ENCODE measurements at places on chromosomes 5 and 9.

DNA sequence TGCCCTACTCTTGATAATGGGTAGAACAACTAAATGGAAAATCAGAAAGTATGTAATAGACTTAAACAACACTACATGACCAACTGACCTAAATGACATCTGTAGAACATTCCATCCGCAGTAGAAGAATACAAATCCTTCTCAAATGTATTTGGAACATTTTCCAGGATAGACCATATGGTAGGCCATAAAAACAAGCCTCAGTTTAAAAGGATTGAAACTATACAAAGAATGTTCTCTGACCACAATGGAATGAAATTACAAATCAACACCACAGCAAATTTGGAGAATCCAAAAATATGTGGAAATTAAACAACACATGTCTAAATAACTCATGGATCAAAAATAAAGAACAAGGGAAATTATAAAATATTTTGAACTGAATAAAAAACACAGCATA, 189.2 kb downstream of the NDUFS4 start:
- no peak for DNase-seq

GRCh38 chr9:127161081-127161624, 38.7 kb upstream of the ANGPTL2 start:
- no peak for DNase-seq

DNA sequence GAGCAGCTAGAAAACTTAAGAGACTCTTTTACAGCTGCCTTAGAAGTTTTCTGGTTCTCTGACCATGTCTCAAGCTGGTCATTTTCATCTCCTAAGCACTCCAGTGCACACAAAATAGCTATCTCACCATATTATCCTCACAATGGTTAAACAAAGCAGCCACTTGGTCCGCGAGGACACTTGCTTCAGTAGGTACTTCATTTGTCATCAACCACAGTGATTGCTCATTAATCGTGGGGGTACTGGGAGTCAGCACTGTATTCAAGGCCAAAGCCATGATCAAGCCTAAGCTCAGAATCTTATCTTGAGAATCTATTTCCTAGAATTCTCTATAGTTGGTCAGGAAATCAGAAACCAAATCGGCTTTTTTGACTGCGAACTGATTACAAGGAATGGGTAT, 2.9 kb downstream of the ARL14EPL start:
- no peak for DNase-seq

- DNase-seq: no peak
These were observed 55.5 kb upstream of the STC2 start for GRCh38 chr5:173383711-173384110.

- DNase-seq: no peak
These were observed 60.3 kb upstream of the PTGER4 start for GRCh38 chr5:40619421-40619820.

GRCh38 chr9:112249277-112249676, 74.2 kb upstream of the SUSD1 start:
- DNase-seq: no peak

- no peak for DNase-seq
These were observed 82.4 kb upstream of the ADRA1B start for GRCh38 chr5:159833846-159834245.

GRCh38 chr5:76216748-76217147, 133.6 kb downstream of the SV2C start:
- DNase-seq: no peak

GRCh38 chr5:142869886-142870285, 99.7 kb downstream of the ARHGAP26 start:
- DNase-seq: no peak

DNA sequence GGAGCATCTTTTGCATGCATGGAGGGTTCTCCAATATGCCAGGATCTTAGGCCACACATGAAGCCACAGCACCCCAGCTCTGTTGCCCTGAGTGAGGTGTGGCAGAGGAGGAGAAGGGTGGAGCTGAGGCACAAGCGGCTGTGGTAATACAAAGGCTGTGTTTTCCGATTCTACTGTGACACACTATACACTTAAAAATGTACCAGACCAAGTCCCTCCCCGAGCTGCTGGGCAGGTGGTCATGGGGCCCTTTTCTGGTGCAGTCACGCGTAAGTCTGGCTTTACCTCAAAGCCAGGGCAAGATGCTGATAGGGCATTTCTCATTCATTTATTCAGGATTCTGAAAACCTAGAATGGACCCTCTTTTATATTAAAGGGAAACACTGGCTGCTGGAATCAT, 3.7 kb downstream of the ADGRV1 start:
- no peak for DNase-seq

DNA sequence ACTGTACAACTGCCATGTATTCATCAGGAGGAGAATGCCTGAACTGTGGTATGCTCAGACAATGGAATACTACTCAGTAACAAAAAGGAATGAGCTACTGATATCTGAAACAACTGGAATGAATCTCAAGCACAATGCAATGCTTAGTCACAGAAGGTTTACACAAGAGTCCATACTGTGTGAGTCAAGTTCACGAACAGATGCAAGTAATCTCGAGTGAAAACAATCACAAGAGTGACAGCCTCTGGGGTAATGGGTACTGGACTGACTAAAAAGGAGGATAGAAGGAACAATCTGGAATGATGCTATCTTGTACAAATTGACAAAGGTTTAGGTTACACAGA, 19.5 kb upstream of the GOLGA1 start:
- no peak for DNase-seq

DNA sequence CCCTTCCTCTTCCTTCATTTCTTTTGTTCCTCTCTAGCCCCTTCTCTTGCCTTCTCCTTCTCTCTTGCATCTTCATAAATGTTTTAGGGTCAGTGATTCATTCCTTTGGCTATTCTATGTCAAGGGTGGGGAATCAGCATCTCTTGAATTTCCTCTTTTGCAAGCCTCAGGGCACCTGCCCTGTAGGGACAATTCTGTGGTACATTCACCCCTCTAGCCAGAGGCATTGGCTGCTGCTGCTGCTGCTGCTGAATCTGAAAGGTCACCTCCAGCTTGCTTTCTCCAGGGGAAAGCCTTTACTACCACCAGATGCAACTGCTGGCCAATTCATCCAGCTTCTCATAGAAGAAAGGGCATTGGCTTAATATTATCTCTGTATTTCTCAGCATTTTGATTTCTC, 87.3 kb downstream of the INSYN2B start:
- DNase-seq: no peak

- DNase-seq: no peak
These were observed 108.6 kb downstream of the SERINC5 start for GRCh38 chr5:80147119-80147815.

DNA sequence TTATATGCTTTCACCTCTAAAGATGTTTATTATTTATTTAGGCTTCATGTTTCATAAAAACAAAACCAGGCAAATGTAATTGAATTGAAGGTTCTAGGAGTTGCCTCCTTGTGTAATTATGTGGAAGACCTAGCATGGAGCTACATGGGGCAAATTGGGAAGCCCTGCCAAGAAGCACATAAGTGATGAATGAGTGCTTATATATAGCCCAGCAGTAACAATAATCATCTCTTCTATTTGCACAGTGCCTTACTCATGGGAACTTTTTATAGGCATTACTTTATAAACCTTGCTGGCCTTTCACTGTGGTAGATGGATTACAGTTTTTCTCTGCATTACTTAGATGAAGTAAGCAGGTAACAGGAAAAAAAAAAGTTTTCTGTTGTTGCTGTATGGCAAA, 40.0 kb upstream of the GRAMD2B start:
- no peak for DNase-seq

- DNase-seq: no peak
These were observed 292.0 kb upstream of the DMRT1 start for GRCh38 chr9:549455-549997.

Data from activated T-helper 1 cell treated with anti-CD3 and anti-CD28 coated beads, Interleukin-2, amount 50 U/mL, for 16 hours (primary cell).